A549 treated with CORT108297 at 1 μM for 4 hours (cell line): ENCODE measurements at places on chromosomes 5 and 9. TPM values are rescaled to one million over a fixed set of nuclear protein-coding genes. Genes with fewer than 3 reads are reported as not detected.

Gene VCAN
- total RNA-seq, result 10.5 to 16.5 TPM (median 13.9 TPM) in 5 replicates

Gene FOXI1
- total RNA-seq, result not detected in 5 replicates

Gene GOLGA1
- 10.3 to 12.1 TPM (median 10.7 TPM) in 5 replicates for total RNA-seq

Gene SLC2A6
- total RNA-seq, result 15.1 to 24.6 TPM (median 22.6 TPM) in 5 replicates

Gene PLEKHG4B
- total RNA-seq, result 0.45 to 1.1 TPM (median 1.1 TPM) in 5 replicates

Gene YTHDC2
- 5.5 to 7.8 TPM (median 7.5 TPM) in 5 replicates for total RNA-seq

Gene PDCD1LG2
- total RNA-seq, result 0.21 to 0.46 TPM (median 0.23 TPM) in 5 replicates

Gene PCDHA6
- 0.03 to 0.07 TPM (median 0.05 TPM) in 4 of 5 replicates, not detected in the other for total RNA-seq

Gene PCDHGA6
- total RNA-seq, result 0.13 to 0.27 TPM (median 0.22 TPM) in 5 replicates

Gene IL4
- not detected in 5 replicates for total RNA-seq

Gene PCYOX1L
- total RNA-seq, result 2.6 to 2.9 TPM (median 2.6 TPM) in 5 replicates

Gene ROR2
- 0.83 to 2.0 TPM (median 1.8 TPM) in 5 replicates for total RNA-seq

Gene ZNF354C
- 0.65 to 0.83 TPM (median 0.77 TPM) in 5 replicates for total RNA-seq

Gene TNFSF15
- total RNA-seq, result 0.21 to 0.40 TPM (median 0.25 TPM) in 5 replicates

Gene EIF4E1B
- not detected in 5 replicates for total RNA-seq

Gene CCDC192
- not detected in 5 replicates for total RNA-seq

Gene PCDHB5
- 1.2 to 1.8 TPM (median 1.6 TPM) in 5 replicates for total RNA-seq

Gene CCDC112
- 7.3 to 9.3 TPM (median 7.8 TPM) in 5 replicates for total RNA-seq
